Left cardiac atrium (tissue), 4 donors: ENCODE measurements at places on chromosomes 1 and 21.

DNA sequence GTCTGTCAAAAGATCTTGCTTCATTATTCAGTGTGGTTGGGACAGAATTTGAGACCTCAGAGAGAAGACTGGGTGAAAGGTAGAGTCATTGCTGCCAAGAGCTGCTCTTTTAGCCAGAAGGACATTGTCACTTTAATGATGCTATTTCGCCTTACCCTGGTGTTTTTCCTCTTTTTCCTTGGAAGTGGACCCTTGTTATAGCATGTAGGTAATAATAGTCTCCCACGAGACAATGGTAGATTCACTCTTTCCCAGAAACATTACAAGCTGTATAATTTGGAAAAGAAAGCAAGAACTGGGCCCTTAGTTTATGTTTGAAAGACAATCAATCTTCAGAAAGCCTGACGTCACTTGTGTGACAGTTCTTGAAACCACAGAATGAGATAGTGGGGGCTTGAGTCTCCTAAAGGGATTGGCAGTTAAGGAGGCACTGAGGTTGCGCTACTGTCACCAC is 3.8 kb downstream of the SERTAD4 start:
- no peak for DNase-seq

- no peak for DNase-seq
Observed at GRCh38 chr1:21257431-21258135, 32.7 kb downstream of the ECE1 start.

- no peak for DNase-seq
Observed at GRCh38 chr1:161313554-161314200, 504 bp upstream of the SDHC start.

- DNase-seq, result no peak
Observed at GRCh38 chr1:84571150-84571535, 3.1 kb downstream of the CTBS start.

GRCh38 chr1:67919274-67920072 is 86.2 kb upstream of the GNG12 start:
- DNase-seq, result no peak
